ENCODE measurements at places on chromosomes 5 and 9.

GRCh38 chr9:132773764-132774339 is 103.6 kb downstream of the GTF3C4 start:
- no peak for DNase-seq

DNA sequence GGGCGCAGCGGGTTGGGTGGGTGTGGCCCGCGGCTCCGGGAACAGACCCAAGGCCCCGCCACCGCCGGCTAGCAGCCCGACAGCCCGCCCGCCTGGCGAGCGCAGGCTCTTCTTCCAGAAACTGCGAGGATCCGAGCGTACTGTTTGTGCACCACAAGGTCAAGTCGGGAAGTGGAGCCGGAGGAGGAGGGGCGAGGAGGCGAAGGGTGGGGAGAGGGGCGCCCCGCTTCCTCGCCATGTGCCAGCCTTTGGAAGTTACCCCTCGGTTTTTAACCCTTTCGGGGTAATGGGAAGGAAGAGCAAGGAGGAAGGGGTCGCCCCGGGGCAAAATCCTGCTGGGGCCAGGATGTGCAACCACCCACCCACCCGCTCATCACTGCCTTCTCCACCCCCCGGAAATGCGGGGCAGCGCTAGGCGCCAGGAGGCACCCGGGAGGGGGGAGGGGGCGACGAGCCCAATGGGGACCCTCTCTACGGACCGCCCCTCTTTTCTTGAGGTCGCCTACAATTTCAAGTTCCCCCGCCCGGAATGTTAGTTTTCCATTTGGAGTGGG is 1.1 kb upstream of the JADE2 start:
- peak; percentile 76 for DNase-seq

GRCh38 chr5:123285122-123286023 is 137.8 kb downstream of the CEP120 start:
- DNase-seq: peak; percentile 54

- no peak for DNase-seq
Observed at GRCh38 chr5:123671711-123672456, 159.9 kb downstream of the CSNK1G3 start.

DNA sequence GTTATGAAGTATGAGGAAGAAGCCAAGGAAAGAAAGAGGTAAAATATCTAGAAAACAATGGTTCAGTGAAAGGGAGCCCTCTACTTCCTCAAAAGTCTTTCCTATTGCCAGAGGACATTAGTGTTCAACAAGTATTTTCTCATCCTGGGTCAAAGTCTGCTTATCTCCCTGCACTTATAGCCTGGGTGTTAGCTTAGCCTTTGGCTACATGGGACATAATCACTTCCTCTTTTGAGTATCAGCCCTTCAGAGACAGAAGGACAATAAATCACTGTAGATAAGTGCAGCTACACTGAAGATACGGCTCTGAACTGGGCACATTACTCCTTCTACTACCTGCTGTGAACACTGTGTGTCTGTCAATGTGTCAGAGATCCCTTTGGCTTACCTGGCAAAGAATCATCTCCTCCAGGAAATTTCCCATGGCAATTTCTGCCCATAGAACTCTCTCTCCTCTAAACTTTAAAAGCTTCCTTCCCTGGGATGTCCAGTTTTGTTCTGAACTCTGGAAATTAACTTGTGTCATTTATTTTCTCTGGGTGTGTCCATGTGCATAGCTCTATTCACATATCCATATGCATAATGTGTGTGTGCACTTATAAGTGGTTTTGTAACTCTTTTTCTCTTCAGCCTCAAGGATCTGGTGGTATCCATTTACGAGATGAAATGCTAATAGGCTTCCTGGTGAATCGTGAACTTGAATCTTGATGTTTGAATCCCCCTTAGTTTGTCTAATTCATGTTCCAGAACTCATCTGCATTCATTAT is 30.0 kb upstream of the RECK start:
- no peak for DNase-seq

- no peak for DNase-seq
Observed at GRCh38 chr9:124394167-124394566, 21.1 kb downstream of the PSMB7 start.

GRCh38 chr9:126532019-126532462 is 81.7 kb upstream of the LMX1B start:
- no peak for DNase-seq

- no peak for DNase-seq
Observed at GRCh38 chr9:17852108-17852507, 273.2 kb downstream of the SH3GL2 start.

DNA sequence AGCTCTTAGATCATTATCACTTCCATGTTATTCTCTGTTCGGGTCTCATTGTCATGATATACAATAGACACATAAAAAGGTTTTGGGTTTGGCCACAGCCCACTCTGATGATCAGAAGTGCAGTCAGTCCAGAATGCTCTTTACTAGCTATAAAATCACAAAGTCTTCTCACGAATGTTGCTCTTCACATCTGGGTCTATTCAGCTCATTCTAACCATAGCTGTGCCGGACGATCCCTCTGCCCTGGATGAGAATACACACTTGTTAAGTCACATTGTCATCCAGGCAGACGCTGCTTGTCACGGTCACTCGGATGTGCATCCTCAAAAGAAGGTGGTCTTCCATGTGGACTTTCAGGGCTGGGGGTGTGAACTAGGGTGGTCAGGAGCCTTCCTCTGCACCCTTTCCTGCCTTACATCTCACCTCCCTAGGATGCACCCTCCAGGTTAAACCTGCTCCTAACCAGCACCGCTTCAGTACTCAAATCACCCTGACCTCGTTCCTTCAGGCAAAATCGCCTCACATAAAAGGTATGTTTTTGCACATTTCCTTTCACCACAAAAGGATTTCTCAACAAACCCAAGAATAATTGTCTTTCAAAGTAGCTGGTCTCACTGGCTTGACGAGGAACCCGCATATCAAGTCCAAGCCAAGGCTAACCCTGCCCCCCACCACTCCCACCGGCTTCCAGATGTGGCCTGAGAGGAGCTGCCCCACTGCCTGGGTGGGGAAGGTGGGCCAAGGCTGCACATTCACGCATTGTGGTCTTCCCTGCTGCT is 21.9 kb downstream of the ANKH start:
- no peak for DNase-seq

DNA sequence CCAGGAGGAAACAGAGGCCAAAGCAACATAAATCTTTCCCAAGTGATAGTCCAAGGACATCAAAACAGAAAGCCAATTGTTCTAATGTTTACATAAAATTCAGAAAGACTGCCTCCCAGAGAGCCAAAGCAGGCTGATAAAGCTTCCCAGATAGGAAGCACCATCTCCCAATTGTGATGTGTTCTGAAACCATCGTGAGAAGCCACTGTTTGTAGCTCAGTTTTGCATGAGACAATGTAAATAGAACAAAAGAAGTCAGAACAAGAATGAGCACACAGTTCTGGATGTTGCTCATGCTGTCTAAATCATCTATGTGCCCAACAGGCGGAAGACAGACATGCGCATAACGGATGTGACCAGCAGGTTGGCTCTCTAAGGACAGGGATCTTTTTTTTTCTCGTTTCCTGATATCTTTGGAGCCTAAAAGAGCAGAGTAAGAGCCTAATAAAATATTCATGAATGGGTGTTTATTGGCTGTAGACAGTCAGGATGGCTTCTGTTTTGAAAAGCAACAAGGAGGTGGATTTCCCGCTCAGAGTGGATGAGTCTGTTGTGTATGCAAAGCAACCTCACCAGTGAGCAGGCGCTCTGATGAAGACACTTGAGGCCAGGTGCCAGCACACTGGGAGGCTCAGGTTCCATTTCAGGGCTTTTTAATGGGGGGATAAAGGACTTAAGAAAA is 113.6 kb downstream of the GNA14 start:
- DNase-seq: no peak

DNA sequence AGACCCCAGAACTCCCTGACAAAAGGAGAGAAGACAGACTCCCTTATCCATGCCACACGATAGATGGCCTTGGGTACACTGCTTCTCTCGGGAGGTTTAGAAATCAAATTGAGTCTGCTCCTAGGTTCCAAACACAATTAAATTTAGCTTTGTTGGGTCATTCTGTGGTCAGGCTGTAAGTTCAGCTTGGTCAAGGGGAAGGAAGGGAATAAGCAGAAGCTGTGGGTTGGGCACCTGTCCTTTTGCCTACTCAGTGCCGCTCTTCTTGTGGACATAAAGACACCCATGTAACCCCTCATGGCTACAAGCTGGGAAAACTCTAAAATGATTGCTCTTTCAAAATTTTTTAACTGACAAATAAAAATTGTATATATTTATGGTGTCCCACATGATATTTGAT is 19.1 kb upstream of the AK3 start:
- DNase-seq: no peak

GRCh38 chr9:132183134-132183533 is 21.3 kb downstream of the NTNG2 start:
- no peak for DNase-seq

- DNase-seq: peak; percentile 84
Observed at GRCh38 chr5:149141224-149141956, at the start of gene ABLIM3. TSS of gene ABLIM3 (plus strand) at chr5:149141493. CDS start at chr5:149142096, 603 bp downstream.

GRCh38 chr5:168234133-168234532 is 57.3 kb upstream of the WWC1 start:
- no peak for DNase-seq

- DNase-seq: no peak
Observed at GRCh38 chr9:129801504-129801903, 1.5 kb upstream of the TOR1B start.

GRCh38 chr9:112301420-112301819 is 32.0 kb downstream of the PTBP3 start:
- no peak for DNase-seq

DNA sequence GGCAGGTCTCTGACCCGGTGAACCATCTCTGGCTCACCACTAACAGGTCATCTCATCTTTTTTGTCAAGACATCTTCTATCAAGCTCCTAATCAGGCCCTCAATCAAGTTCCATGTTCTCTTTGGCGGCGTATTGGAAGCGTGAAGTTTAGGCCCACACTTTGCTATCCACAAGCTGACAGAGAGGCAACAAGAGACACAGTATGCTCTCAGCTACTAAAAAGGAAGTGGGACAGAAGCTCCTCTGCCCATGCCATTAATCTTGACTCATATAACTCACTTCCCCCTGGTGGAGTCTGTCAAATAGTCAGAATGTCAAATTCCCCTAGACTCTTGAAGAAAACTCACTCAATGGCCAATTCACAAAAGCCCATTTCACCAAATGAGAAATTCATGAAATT is 77.6 kb upstream of the TMC1 start:
- no peak for DNase-seq

DNA sequence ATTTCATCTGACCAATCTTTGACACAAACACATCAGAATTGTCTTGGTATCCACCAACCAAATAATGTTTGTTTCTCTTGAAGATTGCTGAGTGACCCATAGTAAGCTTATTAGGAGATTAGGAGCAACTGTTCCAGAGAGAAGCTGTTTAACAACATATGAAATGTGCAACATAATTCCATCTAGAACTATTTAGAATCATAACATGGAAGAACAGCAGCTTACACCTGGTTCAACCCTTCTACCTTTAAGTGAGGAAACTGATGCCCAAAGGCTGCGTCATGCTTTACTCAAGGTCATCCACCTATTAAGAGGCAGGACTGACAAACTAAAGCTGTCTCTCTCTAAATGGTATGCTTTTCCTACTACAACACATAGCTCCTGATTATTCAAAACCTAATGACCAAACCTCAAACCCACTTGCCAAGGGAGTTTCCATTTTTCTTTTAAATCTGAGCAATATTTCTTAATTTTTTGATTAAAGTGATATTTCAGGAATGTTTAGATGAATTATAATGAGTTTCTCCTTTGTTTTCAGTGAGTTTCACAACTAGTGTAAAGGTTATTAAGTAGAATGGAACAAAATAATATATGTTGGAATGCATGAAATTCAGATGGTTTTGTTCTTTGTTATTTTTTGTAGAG is 545.9 kb downstream of the RAB3C start:
- no peak for DNase-seq

DNA sequence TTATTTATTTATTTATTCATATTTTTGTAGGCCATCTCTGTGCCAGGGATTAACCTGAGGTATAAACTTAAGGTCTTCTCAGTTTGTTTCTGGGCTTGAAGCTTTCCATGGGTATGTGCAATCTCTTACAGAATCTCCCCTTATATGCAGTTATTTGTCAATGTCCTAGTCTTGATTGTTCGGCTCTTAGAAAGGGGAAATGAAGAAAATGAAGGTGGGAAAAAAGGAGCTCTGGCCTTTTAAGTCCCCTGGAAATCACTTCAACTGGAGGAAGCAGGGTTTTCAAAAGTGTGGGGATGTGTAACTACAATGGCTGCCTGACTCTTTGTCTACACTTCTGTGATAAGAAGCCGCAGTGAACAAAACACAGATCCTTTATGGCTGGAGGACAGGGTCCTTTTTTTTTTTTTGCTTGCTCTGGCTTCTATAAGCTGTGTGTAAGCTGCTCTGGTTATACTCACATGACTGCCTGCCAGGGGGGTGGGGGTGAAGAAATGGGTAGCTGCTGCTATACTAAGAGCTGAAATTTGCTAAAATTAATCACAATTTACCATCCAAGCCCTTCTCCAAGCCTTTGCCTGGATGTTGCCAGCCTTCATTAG is 33.7 kb downstream of the CENPP start:
- peak; percentile 55 for DNase-seq

DNA sequence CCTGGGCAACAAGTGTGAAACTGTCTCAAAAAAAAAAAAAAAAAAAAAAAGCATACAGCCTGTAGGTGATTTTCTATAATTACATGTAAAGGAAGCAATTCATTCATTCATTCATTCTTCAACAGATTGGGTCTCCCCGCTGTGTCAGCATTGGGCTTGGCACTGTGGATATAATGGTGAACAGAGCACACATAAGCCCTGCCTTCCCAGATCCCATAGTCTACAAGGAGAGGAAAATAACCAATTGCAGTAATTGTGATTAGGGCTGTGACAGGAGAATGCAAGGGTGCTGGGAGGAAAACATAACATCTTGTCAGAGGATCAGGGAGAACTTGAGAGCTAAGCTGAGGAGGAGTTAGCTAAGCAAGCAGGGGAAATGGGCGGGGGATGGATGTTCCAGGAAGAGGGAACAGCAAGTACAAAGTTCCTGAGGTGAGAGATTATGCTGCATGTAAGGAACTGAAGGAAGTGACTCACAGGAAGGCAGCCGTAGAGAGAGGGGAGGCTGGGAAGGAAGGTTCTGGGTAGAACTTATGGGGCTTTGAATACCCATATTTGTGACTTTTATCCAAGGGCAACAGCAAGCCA is 24.0 kb upstream of the KLF9 start:
- DNase-seq: no peak

- DNase-seq: no peak
Observed at GRCh38 chr5:59684388-59685190, 208.9 kb downstream of the PDE4D start.

DNA sequence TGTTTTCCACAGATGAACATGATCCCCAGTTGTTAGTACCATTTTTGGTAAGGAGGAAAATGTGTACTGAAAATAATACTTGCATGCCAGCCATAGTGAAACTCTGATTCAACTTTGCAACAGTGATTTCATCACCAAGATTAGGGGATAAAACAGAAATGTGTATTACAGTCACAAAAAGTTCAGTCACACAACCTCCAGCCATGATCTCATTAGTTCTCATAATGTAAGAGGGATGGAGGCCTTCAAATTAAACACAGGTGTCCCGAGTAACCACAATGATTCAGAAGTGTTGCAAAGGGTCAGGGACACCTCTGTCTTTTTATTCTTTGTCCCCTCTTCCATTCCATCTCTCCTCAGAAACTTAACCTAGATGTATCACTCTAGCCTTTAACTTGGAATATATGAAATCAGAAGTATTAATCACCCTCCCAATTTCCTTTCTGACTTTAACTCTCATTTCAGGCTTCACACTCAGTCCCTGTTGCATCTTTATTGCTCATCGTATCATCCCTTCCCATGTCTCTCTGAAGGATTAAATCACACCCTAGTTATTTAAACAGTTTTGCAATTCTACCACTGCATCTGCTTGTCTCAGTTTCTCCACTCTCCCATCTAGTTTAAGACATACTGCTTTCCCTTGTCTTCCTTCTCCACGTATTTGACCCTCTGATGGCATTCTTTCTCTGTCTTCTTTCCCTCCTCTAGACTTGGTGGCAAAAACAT is 291.2 kb downstream of the ADAMTS6 start:
- DNase-seq: no peak

Measured in right forelimb (tissue), 1 donor.